ENCODE measurements at places on chromosomes 1 and 21.

- no peak for DNase-seq
Observed at GRCh38 chr21:45502006-45502345, 40.3 kb downstream of the SLC19A1 start.

DNA sequence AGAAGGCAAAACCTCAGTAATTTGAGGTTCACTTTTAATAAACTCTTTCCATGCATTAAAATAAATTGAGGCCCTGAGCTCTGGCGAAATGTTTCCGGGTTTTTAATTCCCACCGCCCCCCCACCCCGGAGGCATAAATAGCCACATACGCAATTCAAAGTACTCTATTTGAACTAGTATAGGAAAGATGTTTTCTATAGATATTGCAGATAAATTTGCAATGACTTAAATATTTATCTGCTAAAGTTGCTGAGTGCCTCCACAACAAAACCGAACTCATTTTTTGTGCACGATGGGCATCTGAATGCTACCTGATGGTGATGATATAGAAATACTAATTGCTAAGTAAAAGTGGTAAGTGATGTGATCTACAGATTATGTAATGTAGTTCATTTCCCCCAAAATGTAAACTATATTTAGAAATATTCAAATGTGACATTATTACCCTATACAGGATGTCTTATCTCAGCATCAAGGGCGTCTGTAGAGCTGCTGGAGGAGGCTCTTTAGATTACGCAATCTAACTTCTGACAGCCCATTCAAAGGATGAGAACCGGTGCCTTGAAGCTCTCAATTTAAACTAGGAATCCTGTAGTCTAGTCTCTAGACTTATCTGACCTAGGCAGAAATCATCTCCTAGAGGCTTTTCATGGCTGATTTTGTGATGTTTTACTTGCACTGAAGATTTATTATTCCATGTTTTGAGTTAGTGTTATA, 8.5 kb downstream of the IRF2BP2 start:
- no peak for DNase-seq

DNA sequence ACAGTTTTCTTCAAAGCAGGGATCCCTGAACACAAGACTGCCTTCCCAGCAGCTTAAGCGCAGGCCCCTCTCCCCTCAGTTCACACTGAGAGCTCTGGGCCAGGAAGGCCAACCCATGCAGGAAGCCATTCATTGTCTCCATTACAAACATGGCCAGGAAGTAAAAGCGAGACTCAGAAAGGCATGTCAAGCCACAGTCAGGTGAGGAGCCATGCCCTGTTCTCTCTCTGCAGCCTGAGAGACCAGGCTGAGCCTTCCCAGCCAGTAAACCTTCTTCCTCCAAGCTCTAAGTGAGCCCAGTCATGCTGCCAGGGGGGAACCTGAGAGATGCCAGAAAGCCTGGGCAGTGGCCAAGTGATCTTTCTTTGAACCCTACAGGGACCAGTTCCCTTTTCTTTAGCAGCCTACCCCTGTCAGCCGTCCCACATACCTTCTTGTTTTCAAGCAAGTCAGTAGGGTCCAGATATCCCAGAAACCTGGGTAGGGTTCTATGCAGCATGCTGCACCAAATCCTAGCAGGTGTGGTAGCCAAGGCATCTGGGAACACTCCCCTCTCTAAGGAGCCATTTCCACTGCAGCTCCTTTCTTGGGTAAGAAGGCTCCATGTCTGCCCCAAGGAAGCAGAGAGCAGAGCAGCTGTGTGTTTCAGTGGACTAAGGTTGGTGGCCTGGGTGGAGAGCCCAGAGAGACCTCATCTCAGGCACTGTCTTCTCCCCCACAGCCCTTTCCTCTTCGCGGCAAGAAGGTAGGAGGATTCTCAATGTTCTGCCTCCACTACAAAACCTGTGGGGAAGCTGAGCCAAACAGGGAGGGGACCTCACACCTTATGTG, 977 bp downstream of the TRAF3IP3 start:
- DNase-seq, result no peak

DNA sequence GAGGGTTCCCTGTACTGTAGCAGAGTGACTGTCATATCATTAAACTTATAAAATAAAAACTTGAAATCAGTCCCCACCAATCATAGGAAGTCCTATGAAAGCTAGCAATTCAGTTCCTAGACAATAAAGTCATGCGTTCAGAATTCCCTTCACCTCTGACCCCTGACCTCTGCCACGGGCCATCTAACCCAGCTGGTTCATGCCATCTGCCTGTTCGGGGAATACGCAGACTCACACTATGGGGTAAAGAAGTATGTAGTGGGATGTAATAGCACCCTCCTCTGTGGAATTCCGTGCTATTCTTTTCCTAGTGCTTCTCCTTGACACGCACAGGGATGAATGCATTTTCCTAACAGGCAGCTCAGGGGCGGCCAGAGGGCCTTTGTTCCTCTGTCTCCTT, 2.1 kb downstream of the GSTM4 start:
- no peak for DNase-seq

GRCh38 chr1:84376000-84376910, 22.0 kb upstream of the DNASE2B start:
- DNase-seq, result no peak

All from stimulated activated CD8-positive, alpha-beta memory T cell treated with anti-CD3 and anti-CD28 coated beads, Interleukin-2, amount 100 ng/mL, for 1 hour (primary cell).